Immature natural killer cell (primary cell): ENCODE measurements at places on chromosomes 2 and 18. TPM values are rescaled to one million over a fixed set of nuclear protein-coding genes. Genes with fewer than 3 reads are reported as not detected.

PARD3B gene
- not detected for polyA plus RNA-seq

SAP130 gene
- polyA plus RNA-seq, result 3.9 TPM

VWC2L gene
- polyA plus RNA-seq, result not detected

AFTPH gene
- 28.3 TPM for polyA plus RNA-seq

C18orf32 gene
- 170 TPM for polyA plus RNA-seq

GPR39 gene
- polyA plus RNA-seq, result not detected

HOXD12 gene
- not detected for polyA plus RNA-seq

ZNF638 gene
- 37.7 TPM for polyA plus RNA-seq

DNA sequence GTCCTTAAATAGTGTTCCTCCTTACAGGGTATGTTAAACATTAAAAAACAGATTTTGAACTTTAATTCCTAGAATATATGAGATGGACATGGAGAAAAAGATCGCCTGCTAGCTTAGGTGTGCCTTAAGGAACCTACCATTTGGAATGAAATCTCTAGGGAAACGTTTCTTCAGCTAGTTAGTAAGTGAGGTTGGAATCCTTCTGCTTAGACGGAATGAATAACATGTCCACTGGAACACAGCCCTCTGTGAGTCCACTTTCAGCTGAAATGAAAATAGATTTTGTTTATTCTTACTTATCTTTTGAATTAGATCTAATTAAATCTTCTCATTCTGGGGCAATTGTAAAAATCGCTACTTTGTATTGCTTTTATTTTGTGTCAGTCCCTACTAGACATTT is 28.4 kb downstream of the NAB1 start:
- peaks cover 6% of the 10 kb centered on the region for H3K4me1 ChIP-seq
- no peak overlapping the region for H3K4me3 ChIP-seq
- no peaks in the 10 kb centered on the region for H3K27me3 ChIP-seq
- DNase-seq, result no peak

DNA sequence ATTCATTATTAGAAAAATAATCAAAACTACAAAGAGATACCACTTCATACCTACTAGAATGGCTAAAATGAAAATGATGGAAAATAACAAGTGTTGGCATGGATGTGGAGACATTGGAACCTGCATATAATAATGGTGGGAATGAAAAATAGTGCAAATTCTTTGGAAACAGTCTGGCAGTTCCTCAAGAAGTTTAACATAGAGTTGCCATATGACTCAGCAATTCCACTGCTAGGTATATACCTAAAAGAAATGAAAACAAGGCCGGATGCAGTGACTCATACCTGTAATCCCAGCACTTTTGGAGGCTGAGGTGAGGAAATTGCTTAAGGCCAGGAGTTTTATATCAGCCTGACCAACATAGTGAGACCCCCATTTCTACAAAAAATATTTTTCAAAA is 41.6 kb upstream of the ACYP2 start:
- no peaks in the 10 kb centered on the region for H3K36me3 ChIP-seq
- H3K27me3 ChIP-seq, result no peaks in the 10 kb centered on the region
- no peak overlapping the region for H3K4me3 ChIP-seq

DNA sequence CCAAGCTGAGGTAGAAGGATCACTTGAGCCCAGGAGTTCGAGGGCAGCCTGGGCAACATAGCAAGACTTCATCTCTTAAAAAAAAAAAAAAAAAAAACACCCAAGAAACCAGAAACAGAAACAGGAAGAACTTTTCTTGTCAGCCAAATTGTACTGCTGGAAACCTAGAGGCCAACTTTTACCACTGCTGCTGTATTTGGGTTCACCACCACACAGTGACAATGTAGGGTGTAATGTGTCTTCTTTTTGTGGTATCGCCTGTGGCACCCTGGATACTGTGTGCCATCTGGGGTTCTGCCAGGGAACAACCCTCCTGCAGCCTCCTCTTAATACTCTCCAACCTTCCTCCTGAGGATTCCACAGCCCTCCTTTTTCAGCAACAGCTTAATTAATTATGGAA is 72.6 kb downstream of the STK39 start:
- H3K36me3 ChIP-seq, result no peaks in the 10 kb centered on the region
- peaks cover 93% of the 10 kb centered on the region for H3K4me1 ChIP-seq
- no peaks in the 10 kb centered on the region for H3K27me3 ChIP-seq

DNA sequence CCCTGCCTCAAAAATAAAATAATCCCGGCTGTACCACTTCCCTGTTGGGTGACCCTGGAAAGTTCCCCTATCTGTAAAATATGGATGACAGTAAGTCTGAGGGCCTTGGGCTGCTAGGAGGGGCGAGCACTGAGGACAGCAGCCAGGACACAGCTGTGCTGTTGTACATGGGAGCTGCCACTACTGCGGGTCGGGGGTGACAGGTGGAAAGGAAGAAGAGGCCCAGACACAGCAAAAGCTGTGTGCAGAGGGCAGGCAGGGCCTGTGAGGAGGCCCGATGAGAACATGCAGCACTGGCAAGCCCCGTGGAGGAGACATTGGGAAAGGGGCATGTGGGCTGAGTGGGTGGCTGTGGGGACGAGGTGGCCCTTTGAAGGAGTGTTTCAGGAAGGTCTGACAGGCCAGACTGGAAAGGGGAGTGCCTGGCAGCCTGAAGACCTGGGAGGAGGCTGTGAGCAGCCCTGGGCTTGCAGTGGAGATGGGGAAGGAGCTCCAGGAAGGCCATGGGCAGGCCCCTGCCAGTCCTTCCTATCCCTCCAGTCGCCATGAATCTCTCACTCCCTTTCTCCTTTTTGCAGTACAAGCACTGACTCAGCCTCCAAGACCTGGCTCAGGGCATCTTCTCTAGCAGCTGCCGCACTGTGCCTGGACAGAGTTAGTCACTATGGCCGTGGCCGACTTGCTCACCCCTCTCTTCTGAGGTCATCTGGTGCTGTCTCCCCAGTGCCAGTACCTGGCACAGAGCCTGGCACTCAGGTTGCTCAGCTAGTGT is 28.9 kb upstream of the SEMA4C start:
- no peaks in the 10 kb centered on the region for H3K36me3 ChIP-seq
- DNase-seq, result no peak
- peaks cover 13% of the 10 kb centered on the region for H3K4me1 ChIP-seq
- H3K27me3 ChIP-seq, result no peaks in the 10 kb centered on the region

- H3K4me1 ChIP-seq, result no peaks in the 10 kb centered on the region
- no peaks in the 10 kb centered on the region for H3K36me3 ChIP-seq
- DNase-seq, result no peak
Observed at GRCh38 chr18:55763298-55763697, 175.3 kb upstream of the TCF4 start.

GRCh38 chr2:30421026-30421603 is 25.9 kb upstream of the LCLAT1 start:
- H3K27ac ChIP-seq, result peak overlapping the region; percentile 98
- peak overlapping the region; percentile 68 for H3K4me3 ChIP-seq
- no peak for DNase-seq
- no peaks in the 10 kb centered on the region for H3K36me3 ChIP-seq
- peaks cover 7% of the 10 kb centered on the region for H3K27me3 ChIP-seq

DNA sequence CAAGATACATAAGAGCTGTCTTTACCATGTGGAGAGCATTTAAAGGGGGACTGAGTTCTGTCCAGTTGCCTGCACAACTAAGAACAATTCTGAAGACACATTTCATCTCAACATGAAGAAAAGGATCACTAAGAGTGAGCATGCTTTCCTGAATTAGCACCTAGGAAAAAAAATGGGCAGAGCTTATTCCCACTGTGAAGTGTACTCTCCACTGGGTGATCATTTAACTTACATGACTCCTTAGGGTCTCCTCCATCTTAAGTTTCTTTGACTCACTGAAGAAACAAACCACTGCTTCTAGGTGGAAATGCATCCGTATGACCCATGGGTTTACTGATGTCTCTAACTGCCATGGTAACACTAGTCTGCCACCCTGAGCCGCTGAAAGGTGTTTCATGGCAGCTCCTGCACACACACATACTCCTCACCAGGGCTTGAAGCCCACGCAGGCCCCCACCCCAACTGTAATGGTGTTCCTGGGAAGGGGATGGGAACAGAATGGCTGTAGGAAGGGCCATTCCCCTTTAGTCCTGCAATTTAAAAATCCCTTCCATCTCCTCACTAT is 27.1 kb downstream of the HDLBP start:
- peaks cover 64% of the 10 kb centered on the region for H3K4me1 ChIP-seq
- H3K36me3 ChIP-seq, result no peaks in the 10 kb centered on the region
- H3K4me3 ChIP-seq, result no peak overlapping the region
- no peak for DNase-seq
- H3K27me3 ChIP-seq, result no peaks in the 10 kb centered on the region

DNA sequence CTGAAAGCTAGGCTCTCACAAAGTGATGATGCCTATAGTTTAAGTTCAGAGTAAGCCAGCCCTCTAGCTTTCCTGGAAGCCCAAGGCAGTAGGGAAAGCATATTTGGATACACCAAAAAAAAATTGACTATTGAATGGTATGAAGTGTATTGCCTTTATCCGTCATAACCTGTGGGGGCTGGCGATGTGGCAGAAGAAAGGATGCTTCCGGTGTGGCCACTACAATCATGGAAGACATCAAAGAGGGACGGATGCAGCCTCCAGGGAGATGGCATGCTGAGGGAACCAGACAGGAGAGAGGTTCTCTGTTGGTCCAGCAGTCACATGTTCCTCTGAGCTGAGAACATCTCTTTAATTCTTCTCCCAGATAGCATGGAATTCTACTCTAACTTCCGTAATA is 170.3 kb downstream of the TMEM18 start:
- no peak overlapping the region for H3K4me3 ChIP-seq
- H3K27me3 ChIP-seq, result peaks cover 10% of the 10 kb centered on the region
- no peaks in the 10 kb centered on the region for H3K4me1 ChIP-seq
- no peak overlapping the region for H3K27ac ChIP-seq
- no peak for DNase-seq

- H3K27ac ChIP-seq, result peak overlapping the region; percentile 29
- peaks cover 23% of the 10 kb centered on the region for H3K4me1 ChIP-seq
- no peak for DNase-seq
- H3K36me3 ChIP-seq, result no peaks in the 10 kb centered on the region
- no peaks in the 10 kb centered on the region for H3K27me3 ChIP-seq
- no peak overlapping the region for H3K4me3 ChIP-seq
Observed at GRCh38 chr2:84991404-84992160, 20.6 kb downstream of the KCMF1 start.

GRCh38 chr18:681985-682384 is 24.5 kb downstream of the TYMS start:
- H3K4me1 ChIP-seq, result peaks cover 10% of the 10 kb centered on the region
- peak; percentile 27 for DNase-seq
- H3K4me3 ChIP-seq, result peak overlapping the region; percentile 26

DNA sequence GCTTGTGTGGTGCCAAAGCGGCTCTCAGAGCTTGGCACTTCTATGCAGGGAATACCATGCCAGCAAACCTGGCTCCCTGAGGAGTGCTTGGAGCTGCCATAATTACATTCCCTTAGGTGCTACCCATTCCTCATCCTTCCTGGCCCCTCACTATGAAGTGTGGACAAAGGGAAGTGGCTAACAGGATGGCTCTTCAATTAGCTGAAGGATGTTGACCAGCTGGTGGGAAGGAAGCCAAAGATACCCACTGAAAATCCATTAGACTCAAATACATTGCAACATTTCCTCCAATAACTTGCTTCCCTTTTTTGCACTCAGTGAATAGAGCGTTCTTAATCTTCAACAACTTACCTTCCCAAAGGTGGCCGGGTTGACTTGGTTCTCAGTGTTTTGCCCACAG is 8.5 kb downstream of the RFX8 start:
- H3K27ac ChIP-seq, result no peak overlapping the region
- peaks cover 2% of the 10 kb centered on the region for H3K27me3 ChIP-seq
- no peak overlapping the region for H3K4me3 ChIP-seq
- H3K4me1 ChIP-seq, result no peaks in the 10 kb centered on the region
- no peaks in the 10 kb centered on the region for H3K36me3 ChIP-seq

GRCh38 chr2:152440049-152440448 is 105.1 kb downstream of the FMNL2 start:
- no peaks in the 10 kb centered on the region for H3K4me1 ChIP-seq

- no peaks in the 10 kb centered on the region for H3K4me1 ChIP-seq
- no peak overlapping the region for H3K4me3 ChIP-seq
- H3K27me3 ChIP-seq, result no peaks in the 10 kb centered on the region
- DNase-seq, result no peak
- no peaks in the 10 kb centered on the region for H3K36me3 ChIP-seq
Observed at GRCh38 chr2:55801436-55801835, 107.8 kb upstream of the PNPT1 start.
